ENCODE measurements at places on chromosomes 12 and 14.

DNA sequence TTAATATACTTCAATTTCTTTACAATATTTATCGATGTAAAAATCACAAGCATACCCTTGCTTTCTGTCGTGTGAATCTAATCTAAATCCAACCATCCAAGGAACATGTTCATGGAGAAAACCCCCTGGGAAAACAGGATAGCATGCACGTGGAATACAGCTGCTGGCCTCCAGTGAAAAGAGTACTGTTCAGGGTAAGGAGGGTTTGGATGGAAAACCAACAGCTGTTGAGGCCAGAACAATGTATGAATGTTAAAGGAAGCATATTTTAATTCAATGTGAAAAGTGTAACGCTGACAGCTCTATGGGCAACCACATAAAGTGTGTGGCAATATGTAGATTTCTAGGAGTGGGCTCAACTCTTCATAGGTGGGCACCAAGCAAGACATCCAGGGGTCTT is 344.0 kb downstream of the TMEM132D start:
- DNase-seq = no peak

- DNase-seq = no peak
Observed at GRCh38 chr12:117284140-117284539, 77.3 kb downstream of the NOS1 start.

DNA sequence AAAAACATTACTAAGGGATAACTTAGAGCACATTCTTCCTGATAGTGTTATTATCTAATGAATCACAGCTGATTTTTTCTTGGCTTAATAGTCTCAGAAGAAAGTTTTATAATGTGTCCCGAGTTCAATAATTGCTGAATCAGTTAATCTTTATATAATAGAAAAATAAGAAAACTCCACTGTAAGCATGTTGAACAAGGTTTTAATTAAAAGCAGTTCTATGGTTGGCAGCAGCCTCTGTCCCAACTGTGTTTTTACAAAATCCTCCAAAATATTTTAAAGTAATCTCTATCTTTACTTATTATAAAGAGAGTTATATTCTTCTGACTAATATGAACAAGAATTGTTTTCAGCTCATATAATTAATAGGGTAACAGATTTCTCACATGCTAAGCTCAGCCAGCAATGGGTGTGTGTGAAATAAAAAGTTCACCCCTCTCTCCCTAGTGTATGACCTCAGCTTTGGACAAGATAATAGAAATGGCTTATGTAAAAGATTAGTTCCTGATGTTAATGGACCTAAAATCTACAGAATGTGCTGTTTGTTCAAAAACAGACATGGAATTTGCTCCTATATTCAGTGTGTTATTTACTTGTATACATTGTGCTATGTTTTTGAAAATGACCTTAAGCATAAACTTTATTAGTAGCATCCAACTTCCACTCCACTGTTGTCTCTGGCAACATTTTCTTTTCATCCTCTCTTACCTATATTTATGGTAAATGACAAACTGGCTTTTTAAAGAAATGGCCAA is 67.1 kb upstream of the DCN start:
- no peak for DNase-seq

DNA sequence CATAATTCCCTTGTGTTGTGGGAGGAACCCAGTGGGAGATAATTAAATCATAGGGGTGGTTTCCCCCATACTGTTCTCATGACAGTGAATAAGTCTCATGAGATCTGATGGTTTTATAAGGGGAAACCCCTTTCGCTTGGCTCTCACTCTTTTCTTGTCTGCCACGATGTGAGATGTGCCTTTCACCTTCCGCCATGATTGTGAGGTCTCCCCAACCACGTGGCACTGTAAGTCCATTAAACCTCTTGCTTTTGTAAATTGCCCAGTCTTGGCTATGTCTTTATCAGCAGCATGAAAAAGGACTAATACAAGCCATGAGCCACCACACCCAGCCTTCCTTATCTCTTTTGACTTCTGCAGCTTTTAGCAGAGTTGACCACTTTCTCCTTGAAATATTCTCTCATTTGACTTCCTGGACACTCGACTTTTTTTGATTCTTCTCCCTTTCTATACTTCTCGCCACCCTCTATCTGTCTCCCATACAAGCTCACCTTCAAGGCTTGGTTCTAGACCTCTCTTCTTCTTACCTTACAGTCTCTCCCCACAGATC is 2.3 kb downstream of the MTERF2 start:
- no peak for DNase-seq

DNA sequence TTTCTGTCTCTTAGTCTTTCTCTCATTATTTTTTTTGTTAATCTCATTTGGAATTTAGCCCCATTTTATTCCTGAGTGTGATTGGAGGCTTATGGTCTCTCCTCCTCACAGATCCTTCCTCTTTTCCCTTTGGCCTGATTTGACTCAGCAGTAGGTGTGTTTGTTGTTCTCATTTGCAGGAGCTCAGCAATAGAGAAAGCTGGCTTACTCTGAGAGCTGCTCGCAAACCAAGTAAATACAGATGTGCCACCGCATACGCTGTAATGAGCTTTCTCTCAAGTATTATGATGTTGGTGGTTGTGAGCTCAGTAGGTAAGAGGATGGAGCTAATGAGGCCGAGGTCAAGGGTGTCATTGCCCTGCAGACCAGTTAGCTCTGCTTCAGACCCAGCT is 206.5 kb downstream of the ETV6 start:
- no peak for DNase-seq

DNA sequence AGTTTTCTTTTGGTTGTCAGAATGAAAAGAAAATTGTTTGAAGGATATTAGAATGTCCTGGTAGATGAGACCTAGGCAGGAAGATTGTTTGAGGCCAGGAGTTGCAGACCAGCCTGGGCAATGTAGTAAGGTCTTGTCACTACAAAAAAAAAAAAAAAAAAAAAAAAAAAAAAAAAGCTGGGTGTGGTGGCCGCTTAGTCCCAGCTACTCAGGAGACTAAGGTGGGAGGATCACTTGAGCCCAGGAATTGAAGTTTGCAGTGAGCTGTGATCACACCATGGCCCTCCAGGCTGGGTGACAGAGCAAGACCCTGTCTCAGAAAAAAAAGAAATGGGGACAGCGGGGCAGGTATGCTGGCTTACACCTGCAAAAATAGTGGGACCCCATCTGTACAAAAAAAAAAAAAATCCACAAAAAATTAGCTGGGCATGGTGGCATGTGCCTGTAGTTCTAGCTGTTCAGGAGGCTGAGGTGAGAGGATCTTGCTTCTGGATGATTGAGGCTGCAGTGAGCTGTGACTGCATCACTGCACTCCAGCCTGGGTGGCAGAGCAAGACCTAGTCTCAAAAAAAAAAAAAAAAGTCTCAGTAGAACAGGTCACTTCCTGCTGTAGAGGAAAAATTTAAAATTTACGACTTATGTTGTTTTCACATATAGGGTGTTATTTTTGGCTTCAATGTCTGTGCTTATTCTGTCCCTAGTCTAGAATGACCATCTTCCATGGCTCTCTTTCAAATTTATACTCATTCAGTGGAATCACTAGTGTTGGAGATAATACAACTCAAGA is 70.7 kb downstream of the PPHLN1 start:
- no peak for DNase-seq

GRCh38 chr12:110763583-110763982 is 20.9 kb upstream of the PPP1CC start:
- no peak for DNase-seq

GRCh38 chr12:113273053-113273725 is 51.9 kb downstream of the TPCN1 start:
- DNase-seq = no peak

- no peak for DNase-seq
Observed at GRCh38 chr12:10957741-10958140, 18.7 kb upstream of the TAS2R14 start.

GRCh38 chr12:70149665-70150064 is 93.6 kb upstream of the CNOT2 start:
- DNase-seq = no peak

- no peak for DNase-seq
Observed at GRCh38 chr12:117977373-117977772, 8.6 kb upstream of the KSR2 start.

- DNase-seq = no peak
Observed at GRCh38 chr14:92596331-92596907, 82.8 kb downstream of the RIN3 start.

GRCh38 chr14:25501749-25502148 is 451.8 kb upstream of the STXBP6 start:
- DNase-seq = no peak

DNA sequence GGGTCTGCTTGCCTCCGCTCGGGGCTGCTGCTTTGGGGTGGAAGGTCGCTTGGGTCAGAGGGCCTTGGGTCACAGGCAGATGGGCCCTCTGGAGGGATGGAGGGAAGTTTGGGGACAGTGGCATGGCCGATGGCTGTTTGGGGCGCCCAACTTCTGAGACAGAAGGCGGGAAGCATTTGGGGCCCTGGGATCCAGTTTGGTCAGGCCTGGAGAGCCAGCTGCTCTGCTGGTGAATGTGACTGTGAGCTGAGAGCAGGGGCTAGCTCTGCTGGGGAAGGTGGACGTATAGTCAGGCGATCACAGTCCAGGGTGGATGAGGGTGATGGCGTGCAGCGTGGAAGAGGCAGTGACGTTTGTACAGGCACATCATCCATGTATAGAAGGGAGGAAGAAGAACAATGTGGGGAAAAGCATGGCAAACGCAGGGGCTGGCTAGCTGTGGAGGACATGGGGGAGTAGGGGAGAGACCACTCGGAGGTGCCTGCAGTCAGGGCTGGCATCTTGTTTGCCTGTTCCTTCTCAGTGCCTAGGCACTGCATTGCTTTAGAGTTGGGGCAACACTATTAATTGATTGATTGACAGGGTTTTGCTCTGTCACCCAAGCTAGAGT is 57.5 kb downstream of the TSPAN9 start:
- DNase-seq = no peak

DNA sequence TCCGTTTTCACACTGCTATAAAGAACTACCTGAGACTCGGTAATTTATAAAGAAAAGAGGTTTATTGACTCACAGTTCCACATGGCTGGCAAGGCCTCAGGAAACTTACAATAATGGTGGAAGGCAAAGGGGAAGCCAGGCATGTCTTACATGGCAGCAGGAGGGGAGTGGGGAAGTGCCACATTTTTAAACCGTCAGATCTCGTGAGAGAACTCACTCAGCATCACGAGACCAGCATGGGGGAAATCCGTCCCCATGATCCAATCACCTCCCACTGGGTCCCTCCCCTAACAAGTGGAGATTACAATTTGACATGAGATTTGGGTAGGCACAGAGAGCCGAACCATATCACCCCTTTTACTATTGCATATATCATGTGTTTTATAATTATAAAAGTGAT is 2.0 kb upstream of the PIGH start:
- no peak for DNase-seq

GRCh38 chr14:69924201-69924600 is 45.0 kb downstream of the SMOC1 start:
- no peak for DNase-seq

DNA sequence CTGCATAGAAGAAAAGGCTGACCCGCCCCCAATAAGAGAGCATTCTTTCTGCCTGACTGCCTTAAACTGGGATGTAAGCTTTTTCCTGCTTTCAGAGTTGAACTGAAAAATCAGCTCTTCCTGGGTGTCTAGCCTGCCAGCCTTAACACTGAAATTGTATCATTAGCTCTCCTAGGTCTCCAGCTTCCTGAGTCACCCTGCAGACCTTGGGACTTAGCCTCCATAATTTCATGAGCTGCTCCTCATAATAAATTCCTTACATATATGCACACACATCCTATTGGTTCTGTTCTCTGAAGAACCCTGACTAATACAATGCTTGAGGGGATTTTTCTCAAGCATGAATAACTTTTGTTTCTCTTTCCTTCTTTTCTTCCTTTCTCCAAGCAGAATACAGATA is 76.4 kb upstream of the FAR2 start:
- DNase-seq = no peak

- no peak for DNase-seq
Observed at GRCh38 chr12:16389594-16389993, 42.1 kb downstream of the MGST1 start.

- no peak for DNase-seq
Observed at GRCh38 chr12:127479256-127479655, 787.7 kb upstream of the TMEM132C start.

DNA sequence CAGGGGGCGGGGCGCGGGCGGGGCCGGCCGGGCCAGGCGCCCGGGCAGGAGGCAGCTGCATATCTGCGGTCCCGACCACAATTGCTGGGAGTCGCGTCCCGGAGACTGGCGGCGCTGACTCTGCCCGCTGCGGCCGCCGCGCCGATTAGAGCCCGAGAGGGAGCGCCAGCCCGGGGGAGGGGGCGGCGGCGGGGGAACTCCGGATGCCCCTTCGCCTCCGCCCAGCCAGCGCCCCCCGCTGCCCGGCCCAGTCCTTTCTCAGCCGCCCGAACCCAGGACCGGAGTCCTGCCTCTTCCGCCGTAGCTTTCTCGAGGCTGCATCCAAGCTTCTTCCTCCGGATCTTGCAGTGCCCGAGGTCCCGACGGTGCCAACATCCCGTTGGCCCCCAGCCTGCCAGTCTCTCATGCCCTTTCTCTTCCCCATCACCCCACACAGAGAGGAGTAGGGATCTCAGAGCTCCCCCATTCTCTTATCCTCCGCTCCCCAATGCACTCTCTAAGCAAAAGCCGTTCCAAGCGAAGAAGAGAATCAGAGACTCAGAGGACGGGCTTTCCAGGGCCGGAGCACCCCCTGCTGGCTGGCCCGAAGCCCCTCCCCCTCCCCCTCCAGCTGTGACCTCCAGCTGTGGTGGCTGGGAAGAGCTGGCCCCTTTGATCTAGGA is 8.8 kb upstream of the SP7 start:
- DNase-seq = peak; percentile 31

DNA sequence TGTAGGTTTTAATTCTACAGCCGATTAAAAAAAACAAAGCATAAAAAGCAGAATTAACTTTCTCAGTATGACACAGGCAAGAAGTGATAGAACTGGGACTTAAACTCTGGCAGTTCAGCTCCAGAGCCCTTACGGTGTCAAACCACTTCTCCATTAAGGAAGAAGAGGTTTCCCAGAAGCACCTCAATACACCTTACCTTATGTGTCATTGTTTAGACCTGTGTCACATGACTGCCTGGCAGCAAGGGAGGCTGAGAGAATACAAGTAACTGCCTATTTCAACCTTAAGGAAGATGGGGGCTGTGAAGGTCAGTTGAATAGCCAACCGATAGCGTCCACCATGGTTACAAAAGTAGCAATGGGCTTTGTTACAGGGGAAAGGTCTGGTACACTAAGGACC is 54.6 kb upstream of the ARHGAP5 start:
- no peak for DNase-seq

DNA sequence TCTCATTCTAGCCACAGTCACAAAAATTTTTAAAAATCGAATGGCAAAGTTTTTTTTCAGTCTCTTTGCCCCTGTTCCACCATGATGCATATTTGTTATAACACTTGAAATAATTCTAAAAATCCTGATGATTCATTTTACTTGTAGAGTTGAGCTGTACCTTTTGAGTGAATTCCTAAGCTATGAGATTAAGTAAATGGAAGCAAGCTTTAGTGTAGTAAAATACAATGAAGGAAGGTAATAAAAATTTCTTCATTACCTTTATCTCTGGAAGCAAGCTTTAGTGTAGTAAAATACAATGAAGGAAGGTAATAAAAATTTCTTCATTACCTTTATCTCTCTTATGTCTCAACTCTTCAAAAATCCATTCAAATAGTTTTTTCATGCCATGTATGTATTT is 46.1 kb downstream of the TMTC3 start:
- DNase-seq = no peak

Measured in stimulated activated CD8-positive, alpha-beta memory T cell treated with anti-CD3 and anti-CD28 coated beads, Interleukin-7, amount 100 ng/mL, for 1 hour (primary cell).